CD14-positive monocyte (primary cell): ENCODE measurements at places on chromosomes 16 and 17.

DNA sequence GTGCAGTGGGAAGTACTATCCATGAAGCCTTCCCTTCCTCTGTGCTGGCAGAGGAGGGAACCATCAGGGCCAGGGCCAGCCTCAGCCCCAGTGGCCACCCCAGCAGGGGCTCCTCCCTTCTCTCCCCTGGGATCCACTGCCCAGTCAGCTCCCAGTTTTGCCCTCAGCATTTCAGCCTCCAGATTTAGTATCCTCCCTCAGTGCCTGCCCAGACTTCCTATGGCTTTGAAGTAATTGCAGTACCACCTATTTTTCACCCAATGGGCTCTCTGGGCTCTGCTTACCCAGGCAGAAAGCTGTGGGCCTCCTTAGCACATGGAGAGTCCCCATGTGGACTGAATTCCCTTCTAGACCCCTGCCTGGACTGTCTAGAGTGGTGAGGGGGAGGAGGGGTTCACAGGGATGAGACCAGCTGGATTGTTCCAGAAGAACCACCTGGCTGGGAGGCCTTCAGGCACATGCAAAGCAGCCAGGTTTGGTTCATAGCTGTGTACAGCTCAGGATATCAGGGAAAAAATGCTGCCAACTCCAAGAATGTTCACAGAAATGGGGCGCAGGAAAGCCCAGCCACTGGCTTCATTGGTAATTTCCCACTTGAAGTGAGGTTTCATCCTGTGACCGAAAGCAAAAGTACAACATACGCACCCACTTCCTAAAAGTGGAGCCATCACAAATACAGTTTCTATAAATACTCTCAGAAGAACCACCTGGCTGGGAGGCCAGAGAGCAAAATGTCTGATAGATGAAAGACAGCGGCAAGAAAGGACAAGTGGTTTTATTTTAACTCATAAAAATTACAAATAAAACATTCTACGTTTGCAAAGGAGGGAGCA is 15.2 kb upstream of the HERPUD1 start:
- peak; percentile 89 for DNase-seq

GRCh38 chr17:29667969-29668368 is 45.3 kb upstream of the CORO6 start:
- no peak for DNase-seq

GRCh38 chr16:9334103-9334502 is 242.7 kb downstream of the HAPSTR1 start:
- DNase-seq, result no peak

DNA sequence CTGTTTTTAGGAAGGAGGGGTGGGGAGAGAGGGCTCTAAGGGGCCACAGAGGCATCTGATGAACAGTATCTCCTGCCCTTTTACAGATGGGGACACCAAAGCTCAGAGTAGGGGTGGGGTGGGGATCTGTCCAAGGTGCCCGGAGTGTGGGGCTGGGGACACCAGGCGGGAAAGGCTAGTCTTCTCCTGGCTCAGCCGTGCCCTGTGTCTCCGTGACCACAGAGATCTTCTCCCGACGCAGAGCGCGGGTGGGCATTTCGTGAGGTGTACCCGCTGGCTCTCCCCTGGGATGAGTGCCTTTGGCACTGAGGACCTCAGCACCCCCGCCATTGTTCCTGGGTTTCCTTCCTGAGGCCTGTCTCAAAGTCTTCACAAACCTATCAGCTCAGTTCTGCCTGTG is 209.6 kb downstream of the NTN1 start:
- no peak for DNase-seq

DNA sequence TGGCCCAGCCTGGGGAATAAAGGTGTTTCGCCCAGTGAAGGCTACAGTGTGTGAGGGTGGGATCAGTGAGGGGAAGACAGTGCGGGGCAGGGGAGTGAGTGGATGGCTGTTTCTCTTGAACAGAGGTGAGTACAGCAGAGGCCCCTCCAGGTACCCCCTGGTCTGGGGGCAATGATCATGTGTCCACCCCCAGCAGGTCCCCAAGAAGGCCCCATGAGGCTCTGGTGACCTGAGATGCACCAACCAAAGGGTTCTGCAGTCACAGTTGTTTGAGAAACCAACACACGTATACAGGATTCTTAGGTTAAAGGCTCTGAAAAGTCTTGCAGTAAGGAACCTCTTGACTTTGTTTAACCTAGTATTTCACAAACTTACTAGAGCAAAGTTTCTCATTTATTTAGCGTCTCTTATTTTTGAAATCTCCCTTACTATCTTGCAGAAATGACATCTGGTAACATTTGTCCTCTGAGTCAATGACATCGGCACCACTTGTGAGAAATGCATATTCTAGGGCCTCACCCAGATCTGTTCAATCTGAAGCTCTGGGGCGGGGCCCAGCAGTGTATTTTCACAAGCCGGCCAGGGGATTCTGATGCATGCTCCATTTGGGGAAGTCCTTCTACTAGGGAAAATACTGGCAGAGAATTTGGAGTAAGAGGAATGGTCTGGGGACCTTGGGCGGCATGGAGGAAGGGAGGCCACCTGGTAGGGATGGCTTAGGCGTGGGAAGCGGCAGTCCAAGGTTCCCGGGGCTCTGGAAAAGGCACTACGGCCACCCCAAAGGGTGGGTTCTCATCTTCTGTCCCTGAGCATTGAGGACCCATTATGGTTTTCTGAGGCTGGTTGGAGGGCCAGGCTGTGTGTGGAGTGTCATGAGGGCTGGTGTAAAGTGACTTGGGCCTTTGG is 217.3 kb downstream of the NTN1 start:
- DNase-seq, result no peak

DNA sequence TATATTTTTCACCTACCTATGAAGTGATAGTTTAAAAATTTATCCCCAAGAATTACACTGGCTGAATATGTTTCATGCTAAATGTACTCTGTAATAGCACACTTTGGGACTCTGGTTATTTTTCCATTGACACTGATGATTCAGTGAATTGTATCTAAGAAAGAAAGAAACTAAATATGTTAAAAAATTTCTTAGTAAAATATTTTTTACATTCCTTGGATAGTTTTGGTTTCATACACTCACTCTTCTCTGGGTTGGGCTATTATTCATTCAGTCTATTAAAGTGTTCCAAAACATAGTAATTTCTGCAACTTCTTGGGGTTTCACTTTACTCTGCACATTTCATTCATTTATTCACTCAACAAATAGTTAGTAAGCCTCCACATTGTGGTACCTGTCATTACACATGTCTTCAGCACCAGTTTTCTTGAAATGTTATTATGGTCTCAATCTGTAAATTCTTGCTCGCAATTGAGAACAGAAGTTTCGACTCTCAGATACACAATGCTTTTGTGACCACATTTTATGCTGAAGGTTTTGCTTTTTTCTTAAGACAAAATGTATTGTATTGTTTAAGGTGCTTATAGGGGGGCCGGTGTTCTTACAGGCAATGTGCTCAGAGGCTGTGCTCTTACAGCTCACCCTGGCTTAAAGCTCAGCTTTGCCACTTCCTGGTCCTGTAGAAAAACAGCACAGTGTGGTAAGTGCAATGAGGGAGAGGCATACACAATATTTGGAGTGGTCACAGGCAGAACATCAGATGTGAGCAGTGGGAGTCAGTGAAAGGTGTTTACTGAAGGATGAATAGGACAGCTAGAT is 17.4 kb downstream of the CNTNAP4 start:
- no peak for DNase-seq

DNA sequence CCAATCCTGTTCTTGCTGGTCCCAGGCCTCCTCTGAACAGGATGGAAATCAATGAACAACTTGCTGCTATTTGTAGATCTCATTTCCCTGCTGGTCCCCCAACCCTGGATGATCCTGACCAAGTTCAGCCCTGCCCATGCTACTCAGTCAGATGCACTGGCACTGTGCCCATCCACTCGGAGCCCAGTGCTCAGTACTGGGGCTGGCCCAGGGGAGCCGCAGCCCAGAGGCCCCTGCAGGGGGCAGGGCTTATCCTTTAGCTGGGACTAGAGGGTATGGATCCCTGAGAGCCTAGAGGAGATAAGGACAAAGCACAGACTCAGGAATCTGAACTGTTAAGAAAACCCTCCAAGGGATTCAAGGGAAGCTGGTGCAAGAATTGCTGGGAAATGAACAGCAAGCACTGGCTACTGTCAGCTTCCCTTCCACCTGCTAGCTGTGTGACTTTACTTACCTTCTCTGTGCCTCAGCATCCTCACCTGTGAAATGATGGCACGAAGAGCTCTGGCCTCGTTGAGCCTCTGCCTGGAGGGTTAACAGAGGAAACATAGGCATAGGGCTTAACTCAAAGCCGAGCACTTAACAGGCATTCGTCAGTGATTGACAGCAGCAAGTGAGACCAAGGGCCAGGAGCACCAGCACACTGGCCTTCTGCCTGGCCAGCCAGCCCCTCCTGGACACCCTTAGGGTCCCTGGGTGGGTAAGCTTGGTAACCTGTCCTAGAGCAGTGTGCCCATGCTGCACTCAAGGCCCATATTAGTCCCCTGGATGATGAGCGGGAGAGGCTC is 29.8 kb upstream of the C1QL1 start:
- DNase-seq, result no peak

- DNase-seq, result no peak
Measured at GRCh38 chr17:59878624-59879023, 14.1 kb downstream of the TUBD1 start.

DNA sequence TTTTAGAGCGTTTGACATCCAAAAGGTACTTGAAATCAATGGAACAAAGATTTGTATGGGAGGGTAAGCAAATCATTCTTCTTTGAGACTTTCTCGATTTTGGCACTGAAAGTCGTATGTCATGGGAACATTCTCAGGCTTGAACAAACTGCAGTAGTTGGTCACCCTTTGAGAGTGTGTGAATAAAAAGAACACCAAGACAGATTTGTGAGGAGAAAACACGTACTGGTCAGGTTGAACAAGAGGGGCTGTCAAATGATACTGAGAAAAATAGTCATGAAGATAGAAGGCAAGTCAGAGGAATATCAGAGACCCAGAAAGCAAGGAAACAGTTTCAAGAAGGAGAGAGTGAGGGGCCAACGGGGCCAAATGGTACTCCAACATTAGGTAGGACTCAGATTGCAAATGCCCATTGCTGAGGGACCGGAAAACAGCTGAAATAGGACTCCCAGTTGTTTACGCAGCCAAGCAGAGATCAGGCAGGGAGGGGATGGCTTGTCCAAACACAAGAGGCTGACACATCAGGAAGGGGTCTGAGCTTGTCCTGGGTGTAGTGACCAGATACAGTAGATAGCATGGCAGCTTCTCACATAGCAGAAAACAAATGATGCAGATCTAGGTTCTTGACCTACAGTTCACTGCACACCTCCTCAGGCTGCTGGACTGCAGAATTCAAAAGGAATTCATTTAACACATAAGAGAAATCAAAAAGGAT is 74.5 kb upstream of the MYOCD start:
- no peak for DNase-seq
